ENCODE measurements at places on chromosomes 3 and 15.

GRCh38 chr3:189572249-189572648 lies 58.9 kb upstream of the TP63 start:
- no peak for DNase-seq

DNA sequence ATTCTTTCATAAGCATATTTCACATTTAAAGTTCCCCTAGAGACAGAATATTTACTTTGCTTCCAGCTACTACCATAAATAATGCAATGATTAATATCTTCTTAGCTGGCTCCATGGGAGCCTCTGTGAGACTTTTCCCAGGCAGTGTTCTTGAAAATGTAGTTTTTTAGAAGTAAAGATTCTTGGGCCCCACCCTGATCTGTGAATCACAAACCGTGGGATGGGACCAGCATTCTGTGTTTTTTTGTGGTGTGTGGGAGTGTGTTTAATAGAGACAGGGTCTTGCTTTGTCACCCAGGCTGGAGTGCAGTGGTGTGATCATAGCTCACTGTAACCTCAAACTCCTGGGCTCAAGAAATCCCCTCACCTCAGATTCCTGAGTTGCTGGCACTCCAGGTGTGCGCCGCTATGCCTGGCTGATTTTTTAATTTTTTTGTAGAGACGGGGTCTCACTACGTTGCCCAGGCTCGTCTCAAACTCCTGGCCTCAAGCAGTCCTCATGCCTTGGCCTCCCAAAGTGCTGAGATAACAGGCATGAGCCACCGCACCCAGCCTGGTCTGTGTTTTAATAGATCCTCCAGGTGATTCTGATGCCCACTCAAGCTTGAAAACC lies 83.0 kb downstream of the KLHL25 start:
- DNase-seq, result no peak

DNA sequence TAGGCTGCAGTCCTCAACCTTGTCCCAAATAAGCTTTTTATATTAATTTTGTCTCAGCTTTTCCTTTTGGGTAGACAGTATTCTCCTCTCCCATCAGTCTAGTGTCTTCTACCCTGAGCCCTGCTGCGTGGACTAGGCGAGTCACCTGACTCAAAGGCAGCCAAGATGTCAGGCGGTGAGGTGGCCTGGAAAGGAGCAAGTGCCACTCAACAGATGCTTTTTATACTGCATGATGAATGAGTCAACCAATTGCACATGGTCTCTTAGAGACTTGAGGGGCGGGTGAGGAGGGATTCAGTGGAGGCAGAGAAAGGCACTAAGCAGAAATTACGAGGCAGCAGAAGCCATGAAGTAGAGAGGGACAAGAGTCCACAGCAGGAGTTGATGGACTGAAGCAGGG lies 95.9 kb downstream of the FRMD4B start:
- DNase-seq, result no peak

GRCh38 chr3:120775411-120775810 lies 32.9 kb downstream of the GTF2E1 start:
- DNase-seq, result no peak

DNA sequence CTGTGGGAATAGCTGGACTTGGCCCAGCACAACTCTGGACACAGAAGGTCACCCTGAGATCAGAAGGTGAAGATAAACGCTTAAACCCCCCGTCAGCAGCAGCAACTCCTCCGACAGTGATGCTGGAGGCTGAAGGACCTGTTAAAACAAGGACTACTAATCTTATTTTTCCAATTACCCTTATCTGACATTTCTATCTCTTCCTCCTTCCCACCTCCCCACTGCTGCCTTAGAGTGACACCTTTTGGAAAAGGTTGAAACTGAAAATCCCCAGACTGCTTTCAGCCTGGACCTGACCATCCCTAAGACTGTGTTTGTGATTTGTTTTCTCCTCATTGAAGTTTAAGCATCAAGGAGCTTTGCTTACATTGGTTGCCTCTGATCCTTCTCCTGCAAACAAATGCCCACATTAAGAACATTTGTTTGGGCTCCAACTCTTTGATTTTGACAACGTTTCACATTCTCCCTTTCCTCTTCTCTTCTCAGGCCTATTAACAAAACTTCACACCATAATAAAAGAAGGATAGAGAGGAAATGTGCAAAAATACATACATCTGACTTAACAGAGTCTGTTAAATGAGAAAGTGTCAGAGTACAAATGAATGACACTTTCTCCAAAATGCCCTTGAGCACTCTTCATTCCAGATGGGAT lies 410.6 kb upstream of the WNT5A start:
- peak; percentile 49 for DNase-seq

DNA sequence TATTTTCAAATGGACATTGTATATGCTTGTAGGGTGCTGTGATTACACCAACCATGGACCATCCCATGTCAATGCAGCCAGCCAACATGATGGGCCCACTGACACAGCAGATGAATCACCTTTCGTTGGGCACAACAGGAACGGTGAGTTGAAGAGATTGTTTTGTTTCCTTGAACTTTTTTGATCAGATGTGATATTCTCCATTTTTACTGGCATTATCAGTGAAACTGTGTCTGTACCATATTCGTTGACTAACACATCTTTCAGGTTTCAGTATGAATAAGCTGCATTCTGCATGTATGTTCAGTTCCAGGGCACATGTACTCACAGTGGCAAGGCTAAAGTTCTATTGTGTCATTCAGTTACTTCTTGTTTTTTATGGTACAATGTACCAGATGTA lies 655.2 kb downstream of the RBMS3 start:
- no peak for DNase-seq

DNA sequence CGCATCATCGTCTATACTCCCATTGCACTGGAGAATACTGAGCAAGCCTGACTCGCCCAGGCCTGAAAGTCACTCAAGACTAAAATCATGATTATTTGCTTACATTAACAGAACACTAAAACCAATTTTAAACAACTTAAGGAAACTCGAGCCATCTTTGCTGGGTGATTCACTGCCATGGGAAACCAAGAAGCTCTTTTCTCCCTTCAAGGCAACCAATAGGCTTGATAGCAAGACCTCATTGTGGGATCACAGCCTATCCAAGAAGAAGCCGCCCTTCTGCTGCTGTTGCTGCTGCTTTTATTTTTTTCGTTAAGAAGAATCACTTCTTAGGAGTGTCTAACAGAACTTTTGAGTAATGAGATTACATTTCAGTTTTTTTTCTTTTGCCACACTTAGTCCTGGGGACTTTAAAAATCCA lies 479.4 kb downstream of the FOXP1 start:
- peak; percentile 92 for DNase-seq

DNA sequence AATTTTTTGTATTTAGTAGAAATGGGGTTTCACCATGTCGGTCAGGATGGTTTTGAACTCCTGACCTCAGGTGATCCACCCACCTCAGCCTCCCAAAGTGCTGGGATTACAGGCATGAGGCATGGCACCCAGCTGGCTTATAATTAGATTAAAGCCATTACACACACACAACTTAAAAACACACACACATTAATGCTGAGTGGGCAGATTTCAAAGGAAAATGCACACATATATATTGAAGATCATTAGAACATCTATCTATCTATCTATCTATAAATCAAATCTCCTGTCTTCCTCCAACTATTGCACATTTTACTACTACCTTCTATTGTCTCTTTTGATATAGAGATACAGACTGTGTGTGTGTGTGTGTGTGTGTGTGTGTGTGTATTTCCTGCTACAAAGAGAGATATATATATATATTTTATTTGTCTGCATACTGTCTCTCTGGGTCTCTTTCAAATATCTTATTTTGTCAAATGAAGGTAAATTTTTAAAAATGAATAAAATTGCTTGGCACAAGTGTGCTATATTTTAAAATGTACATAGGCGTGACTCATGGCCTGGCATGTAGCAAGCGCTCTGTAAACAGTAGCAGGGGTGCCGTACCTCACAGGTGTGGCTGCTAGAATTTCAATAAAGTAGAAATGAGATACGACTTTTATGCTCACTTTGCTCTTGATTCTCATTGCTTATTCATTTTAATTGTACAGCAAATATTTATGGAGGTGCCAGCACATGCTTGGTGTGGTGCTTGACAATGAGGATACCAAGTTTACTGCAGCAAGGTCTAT lies 655.8 kb downstream of the AGBL1 start:
- no peak for DNase-seq

DNA sequence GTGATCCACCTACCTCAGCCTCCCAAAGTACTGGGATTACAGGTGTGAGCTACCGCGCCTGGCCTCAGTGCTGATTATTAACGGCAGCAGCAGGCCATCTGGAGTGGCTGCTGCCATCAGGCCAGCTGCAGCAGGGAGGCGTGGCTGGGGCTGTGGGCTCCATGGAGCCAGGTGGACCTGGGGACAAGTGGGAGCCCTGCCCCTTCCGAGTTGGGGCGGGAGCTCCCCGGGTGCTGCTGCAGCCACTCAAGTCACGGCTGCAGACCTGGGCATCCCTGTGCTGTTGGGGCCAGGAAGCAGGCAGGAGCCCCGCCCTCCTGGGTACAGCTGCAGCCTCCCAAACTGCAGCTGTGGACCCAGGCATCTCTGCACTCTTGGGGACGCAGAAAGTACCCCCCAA lies 23.9 kb downstream of the LRRC49 start:
- DNase-seq, result no peak

DNA sequence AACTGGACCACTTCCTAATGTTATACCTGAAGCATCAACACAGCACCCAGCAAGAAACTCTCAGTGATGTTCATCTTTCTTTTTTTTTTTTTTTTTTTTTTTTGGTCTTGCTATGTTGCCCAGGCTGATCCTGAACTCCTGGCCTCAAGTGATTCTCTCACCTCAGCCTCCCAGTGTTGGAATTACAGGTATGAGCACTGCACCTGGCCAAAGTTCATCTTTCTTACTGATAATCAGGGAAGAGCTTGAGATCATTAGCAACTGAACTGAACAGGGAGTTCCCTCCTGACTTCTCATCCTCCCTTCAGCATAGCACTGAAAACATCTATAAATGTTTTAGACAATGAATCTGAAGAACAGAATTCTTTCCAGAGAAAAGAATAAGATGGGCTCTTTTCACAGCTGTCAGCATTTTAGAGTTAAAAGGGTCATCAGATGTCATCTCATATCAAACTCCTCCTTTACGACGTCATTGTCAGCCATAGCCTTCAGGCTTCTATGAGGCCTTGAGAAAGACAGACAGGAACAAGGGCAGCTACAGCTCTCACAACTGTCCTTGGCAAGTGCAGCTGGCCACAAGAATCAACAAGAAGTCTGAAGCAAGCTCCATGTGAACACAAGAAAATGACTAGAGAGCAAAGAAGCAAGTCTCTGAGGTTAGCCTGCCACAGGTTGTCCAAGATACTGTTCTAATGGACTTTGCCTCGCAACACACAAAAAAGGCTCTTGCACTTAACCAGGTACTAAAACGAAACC lies 33.8 kb downstream of the SCAP start:
- no peak for DNase-seq

DNA sequence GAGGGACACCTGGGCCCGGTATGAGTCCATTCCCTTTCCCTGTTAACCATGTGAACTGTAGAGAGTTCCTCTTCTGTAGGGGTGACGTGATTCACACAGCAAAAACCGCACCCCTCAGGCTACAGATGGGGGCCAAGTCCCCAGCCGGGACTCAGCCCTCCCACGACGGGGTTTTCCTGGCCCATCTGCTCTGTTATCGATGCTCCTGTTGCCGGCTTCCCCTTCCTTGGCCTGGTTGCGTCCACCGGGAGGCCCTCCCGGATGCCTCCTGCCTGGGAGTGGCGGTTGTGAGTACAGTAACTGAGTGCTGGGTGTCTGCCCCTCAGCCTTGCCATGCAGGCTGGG lies 817 bp upstream of the PLXNA1 start:
- peak; percentile 19 for DNase-seq

DNA sequence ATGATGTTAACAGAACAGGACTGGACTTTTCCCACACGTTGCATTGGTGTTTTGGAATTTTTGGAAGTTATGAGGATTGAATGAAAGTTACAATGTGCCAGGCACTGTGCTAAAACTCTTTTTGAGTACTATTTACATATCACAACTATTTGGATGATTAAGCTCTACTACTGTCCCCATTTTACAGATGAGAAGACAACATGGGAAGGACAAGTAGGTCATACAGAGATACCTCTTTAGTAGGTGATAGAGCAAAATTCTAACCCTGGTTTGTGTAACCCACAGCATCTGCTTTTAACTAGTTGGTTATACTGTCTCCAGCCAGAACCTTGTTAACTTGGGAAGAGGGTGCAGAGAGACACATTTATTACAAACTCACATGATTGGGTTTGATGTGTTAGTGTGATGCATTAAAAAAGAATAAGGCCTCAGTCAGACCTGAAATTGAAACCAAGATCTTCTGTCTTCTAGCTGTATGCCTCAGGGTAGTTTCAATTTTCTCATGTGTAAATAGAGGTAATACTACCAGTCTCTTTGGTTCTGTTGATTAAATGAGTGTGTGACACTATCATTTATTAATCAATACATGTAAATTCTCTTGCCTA lies 1.4 kb downstream of the NDUFB4 start:
- DNase-seq, result no peak

GRCh38 chr3:74366331-74366730 lies 248.1 kb downstream of the CNTN3 start:
- DNase-seq, result no peak

GRCh38 chr15:65370885-65371284 lies 6.9 kb downstream of the IGDCC3 start:
- DNase-seq, result no peak

GRCh38 chr15:66108483-66109265 lies 144.9 kb downstream of the MEGF11 start:
- no peak for DNase-seq

- no peak for DNase-seq
These were observed 2.1 kb upstream of the PRSS50 start for GRCh38 chr3:46719735-46720271.
